Effector memory CD8-positive, alpha-beta T cell (primary cell): ENCODE measurements at places on chromosomes 2 and 18.

DNA sequence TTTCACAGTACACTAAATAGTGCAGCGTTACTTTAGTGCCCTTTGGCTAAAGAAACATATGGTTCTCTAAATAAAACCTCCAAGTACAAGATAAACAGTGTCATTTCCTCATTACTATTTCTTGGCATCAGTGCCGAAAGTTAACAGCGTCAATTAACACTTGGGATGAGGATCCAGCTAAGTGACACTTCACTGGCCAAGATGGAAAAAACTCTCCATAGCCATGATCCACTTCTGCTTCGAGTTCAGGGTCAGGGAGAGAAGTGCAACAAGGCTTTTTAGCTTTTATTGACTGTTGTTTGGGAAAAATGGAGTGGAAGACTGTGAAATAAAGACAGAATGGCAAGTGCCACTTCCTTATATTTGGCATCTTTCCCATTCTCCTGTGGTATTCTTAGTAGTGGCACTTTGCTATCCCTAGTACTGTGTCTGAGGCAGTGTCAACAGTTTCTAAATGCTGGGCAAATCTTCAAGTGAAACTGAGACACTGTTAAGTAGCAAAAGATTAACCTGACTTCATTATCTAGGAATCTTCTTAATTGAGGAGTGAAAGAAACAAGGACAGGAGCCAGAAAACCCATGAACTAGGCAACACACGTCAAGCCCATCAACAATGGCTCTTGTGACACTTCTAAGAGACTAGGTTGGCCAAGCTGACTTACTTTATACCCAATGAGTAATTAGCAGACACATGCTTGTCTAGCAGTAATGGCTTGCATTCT lies 222.5 kb upstream of the SESTD1 start:
- no peak for DNase-seq

GRCh38 chr18:13611142-13611600 lies 115.2 kb downstream of the FAM210A start:
- peak; percentile 29 for DNase-seq

DNA sequence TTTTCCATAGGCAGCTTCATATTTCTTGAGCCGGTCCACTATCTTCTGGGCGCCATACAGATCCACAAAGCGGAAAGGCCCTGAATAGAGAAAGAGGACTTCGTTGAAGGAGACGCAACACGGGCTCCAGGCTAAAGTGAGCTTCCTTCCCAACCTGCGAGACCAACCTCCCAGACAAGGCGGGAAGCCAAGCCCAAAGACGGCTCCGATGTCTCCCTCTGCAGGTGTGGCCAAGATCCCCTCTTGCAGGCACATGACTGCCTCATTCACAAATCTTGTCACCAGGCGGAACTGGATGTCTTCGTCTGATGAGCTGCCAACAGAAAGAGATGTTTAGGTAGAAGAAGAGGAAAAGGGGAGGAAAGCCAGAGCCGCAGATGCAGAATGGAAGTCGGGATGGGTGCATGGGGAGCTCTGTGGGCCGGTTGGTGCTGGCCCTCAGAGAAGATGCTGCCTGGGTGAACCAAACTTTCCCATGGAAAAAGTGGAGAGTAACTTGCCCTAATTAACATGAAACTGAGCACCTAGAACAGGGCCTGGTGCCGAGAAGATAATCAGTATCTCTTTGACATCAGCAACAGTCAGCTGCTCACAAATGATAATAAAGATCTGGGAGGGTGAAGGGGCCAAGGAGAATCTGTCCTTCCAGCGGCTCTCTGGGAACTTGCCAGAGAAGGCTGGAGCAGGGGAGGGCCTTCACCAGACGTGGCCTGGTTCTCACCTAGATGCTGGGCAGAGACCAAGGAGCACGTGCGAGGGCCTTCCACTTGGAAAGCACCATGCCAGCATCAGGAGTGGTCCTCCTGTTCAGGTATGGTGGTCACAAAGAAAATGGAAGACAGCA lies 18.6 kb downstream of the GAREM2 start:
- DNase-seq, result no peak

DNA sequence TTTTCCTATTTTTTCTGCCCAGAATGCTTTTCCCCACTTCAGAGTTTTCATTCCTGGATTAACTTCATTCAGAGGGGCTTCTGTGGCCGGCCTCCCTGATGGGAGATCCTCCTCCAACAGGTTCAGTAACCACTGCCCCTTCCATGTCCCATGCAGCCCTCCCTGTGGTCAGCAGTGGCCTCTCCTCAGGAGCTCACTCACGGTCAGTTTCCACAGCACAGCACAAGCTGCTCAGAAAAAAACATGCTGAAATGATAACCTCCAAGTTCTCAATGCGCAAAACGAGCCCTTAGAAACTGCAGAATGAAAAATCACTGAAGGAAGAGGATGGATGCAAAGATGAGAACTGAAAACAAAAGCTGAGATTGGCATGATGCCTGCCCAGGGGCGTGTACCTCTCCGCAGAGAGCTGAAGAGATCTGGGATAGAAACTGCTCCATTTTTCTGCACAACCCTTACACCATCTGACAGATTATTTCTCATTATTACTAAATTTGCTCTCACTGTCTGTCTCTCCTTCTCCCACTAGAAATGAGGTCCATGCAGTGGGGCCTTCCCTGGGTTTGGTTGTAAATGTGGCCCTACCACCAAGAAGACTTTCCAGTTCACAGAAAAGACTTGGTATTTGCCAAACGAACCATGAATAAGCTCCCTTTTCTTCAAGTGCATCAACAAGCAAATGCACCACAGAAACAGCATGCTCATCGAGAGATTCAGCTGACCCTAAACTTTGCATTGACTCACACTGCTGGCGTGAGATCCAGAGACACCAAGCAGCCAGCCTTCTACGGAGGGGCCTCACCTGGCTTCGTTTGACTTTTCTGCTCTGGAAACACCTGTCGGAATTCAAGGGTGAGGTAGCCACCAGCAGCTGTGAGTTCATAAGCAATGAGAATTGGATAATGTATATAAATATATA lies 51.5 kb downstream of the TMEM18 start:
- no peak for DNase-seq

- DNase-seq, result no peak
Observed at GRCh38 chr2:28610583-28611201, 114.8 kb downstream of the PLB1 start.

GRCh38 chr2:240229603-240230235 lies 89.3 kb upstream of the OTOS start:
- no peak for DNase-seq

- DNase-seq, result no peak
Observed at GRCh38 chr2:2523461-2524347, 192.6 kb upstream of the MYT1L start.
